Type B pancreatic cell (in vitro differentiated cells): ENCODE measurements at places on chromosomes 12 and 14.

DNA sequence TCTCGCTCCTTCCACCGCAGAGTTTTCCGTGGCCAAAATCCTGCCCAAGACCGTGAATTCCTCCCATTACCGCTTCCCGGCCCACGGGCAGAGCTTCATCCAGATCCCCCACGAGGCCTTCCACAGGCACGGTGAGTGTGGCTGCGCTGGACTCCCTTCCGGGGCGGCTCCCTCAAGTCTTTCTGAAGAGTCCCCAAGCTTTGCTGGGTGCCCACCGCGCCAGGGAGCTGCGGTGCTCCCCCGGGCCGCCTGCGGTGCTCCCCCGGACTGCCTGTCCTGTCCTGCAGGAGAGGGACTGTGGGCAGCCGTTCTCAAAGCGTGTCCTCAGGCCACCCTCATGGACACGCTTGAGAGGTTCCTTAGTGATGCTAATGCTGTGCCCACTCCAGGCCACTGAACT lies 50.5 kb downstream of the ADGRD1 start:
- DNase-seq: no peak

GRCh38 chr12:77610446-77610845 lies 220.2 kb upstream of the NAV3 start:
- no peak for DNase-seq

GRCh38 chr12:131454418-131455217 lies 256.3 kb upstream of the SFSWAP start:
- DNase-seq: no peak

- no peak for DNase-seq
These were observed 38.4 kb downstream of the RCOR1 start for GRCh38 chr14:102630881-102631280.

- no peak for DNase-seq
These were observed 464.7 kb upstream of the TMEM132C start for GRCh38 chr12:127802271-127802670.

- no peak for DNase-seq
These were observed 26.9 kb downstream of the PIWIL1 start for GRCh38 chr12:130364578-130364977.

- no peak for DNase-seq
These were observed 8.9 kb downstream of the TMEM116 start for GRCh38 chr12:112004041-112004440.

GRCh38 chr12:55996201-55996714 lies 818 bp upstream of the SUOX start:
- DNase-seq: no peak

- no peak for DNase-seq
These were observed 75.7 kb upstream of the PPP4R3A start for GRCh38 chr14:91585856-91586255.

GRCh38 chr12:82414044-82414443 lies 55.7 kb downstream of the METTL25 start:
- no peak for DNase-seq

DNA sequence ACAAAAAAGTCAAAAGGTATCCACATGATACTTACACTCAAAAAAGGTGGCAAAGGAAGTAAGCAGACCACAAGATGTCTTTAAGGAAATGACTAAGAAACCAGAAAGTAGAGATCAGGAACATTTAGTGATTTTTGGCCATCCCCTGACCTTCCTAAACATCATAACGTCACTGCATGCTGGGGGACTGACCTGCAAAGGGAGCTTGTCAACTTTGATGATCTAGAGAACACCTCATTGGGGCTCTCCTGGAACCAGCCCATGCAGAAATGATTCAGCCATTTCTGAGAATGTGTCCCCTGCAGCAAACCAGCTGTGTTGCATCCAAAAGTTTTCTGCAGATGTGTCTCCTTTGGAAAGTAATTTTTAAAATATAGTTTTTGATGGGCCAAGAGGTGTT lies 152.2 kb upstream of the RASSF8 start:
- DNase-seq: no peak

GRCh38 chr14:88706425-88706824 lies 86.3 kb downstream of the EML5 start:
- no peak for DNase-seq
